RPMI7951 (cell line): ENCODE measurements at places on chromosomes 6 and 20. TPM values are rescaled to one million over a fixed set of nuclear protein-coding genes. Genes with fewer than 3 reads are reported as not detected.
A peak's percentile ranks its signal among the peaks of the same experiment; 100 is the strongest.

Gene BPI
- total RNA-seq = 0.24 and 0.29 TPM in 2 replicates

DNA sequence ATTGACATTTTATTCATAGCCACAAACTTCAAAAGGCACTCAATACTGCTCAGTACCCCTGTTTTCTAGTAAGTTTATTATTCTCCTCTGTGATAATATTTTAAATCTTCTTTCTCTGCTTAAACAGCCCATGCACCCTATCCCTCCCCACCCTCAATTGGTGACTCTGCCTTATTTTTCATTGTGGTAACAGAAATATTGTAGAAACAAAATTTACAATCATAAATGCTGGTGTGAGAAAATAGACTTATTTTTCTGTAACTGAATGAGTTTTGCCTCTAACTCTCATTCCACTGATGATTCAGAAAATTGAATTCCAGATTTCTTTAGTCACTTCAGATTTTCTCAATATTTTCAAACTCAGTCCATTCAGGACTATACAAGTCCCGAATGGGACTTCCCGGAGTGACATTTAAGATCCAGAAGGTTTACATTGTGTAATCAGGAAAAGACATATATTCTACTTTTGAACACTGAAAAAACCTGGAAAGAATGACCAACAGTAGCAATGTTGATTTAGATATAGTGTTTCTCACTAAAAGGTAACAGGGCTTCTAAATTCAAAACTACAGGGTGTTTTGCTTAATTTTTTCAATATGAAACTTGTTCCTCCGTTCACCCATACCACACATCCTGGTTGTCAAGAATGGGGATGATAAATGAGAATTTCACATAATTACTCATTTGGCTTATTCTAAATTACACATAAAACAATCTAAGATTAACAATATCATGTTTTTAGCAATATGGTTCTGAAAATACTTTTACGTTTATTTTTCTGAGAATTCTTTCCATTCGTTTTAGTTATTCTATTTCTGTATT is 34.8 kb upstream of the UST start:
- DNase-seq = no peak

DNA sequence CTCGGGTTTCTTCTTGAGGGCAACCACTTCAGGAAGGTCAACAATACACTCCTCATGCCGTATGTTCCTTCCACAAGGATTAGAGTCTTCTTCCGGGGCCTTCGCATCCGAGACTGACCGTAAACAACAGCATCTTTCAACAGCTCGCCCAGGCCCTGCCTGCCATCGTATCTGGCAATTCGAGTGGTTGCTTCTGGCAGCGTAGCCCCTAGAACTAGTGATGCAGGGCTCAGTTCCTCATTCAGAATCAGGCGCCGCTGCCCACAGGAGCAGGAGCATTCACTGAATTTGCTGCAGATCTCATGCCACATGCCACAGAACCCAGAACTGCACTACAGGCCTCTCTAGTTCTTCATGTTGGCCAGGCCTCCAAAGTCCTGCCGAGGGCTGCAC is 59.0 kb upstream of the AFDN start:
- no peak for DNase-seq

GRCh38 chr6:163771180-163771579 is 356.7 kb downstream of the QKI start:
- DNase-seq = no peak

GRCh38 chr6:37783025-37783855 is 36.3 kb upstream of the ZFAND3 start:
- peak; percentile 56 for DNase-seq
